ENCODE measurements at places on chromosomes 1 and 21.

DNA sequence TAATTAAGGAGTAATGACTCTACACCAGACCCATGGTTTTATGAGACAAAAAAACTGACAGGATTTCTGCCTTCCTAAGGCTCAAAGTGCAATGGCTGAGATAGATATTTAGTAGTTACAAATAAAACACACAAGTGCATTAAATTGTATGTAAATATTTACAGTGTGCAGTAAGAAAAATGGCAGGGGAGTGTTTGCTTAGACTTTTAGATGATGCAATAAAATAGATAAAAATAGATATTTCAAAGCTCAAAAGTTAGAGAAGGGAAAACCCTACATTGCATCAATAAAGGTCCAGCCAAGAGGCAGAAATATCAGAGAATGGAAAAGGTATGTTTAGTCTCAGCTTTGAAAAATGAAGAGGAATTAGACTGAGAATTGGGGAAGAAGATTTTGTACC is 226.3 kb upstream of the FGGY start:
- DNase-seq: no peak

GRCh38 chr1:234926559-234927311 is 201.9 kb downstream of the TOMM20 start:
- no peak for DNase-seq

DNA sequence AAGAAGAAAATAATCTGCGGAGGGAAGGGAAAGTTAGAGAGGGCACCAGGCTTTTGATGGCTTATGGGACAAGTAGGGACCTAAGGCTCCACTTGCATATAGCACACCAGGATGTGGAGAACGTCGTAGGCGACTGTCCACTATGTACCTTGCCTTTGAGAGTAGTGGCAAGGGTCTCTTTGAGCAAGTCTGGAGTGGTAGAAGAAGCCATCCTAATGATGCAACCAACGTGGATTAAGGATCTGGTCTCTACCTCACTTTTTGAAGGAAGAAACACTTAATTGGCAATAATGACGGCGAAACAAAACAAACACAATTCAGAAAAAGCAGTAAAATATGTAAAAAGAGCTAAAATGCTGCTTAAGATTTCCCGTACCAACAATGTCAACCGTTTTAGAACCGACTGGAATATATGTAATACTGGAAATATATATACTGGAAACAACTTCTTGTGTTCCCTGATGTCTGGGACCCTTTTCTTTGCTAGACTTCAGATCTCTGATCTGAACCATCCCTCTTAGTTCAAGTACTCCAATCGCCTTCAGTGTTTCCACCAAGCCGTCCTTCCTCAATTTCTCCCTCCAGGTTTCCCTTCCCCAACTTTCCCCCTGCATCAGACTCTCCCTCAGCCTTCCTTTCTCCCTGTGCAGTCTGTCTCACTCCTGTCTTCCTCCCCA is 821 bp upstream of the KHDRBS1 start:
- DNase-seq: no peak

DNA sequence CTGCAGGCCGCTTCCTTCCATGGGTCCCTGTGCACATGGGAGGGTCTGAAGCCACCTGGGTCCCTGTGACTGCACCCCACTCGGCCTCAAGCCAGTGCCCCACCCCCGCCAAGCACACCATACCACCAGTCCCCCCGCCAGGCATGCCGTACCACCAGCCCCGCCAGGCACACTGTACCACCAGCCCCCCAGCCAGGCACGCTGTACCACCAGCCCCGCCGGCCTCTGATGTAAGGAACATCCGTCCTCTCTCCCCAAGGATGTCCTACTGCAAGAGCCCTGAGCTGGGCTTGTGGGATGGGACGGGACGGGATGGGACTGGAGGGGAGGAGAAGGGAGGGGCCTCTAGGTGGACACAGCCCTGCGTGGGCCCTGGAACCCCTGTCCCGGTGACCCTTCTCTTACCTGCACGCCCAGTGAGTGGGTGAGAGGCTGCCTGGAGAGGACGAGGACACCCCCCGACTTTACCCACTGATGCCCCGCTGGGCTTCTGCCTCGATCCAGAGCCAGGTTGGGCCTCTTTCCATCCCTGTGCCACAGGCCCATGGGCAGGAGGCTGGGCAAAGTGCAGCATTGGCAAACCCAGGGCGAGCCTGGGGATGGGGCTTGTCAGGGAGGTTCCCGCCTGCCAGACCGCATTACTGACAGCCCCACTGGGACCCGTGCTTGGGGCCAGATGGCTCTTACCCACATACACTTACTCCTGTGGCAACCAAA is 40.8 kb upstream of the COL6A1 start:
- no peak for DNase-seq

GRCh38 chr1:167197692-167198091 is 23.0 kb upstream of the POU2F1 start:
- no peak for DNase-seq

- no peak for DNase-seq
These were observed 67.5 kb upstream of the SAMSN1 start for GRCh38 chr21:14613486-14614224.

DNA sequence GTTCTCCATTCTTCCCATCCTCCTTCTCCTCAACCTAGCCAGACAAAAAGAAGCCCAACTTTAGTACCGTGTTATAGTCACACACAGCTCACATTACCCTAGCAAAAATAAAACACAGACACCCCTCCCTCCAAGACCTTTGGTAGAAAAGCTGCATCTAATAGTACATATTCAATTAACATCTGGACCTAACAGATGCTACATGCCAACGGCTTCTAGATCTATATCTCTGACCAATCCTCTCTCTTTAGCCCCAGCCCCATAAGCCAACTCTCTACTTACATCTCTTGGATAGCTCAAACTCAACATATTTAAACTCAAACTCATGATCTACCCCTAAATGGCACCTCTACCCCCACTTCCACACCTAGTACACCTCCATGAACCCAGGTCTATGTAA is 233.1 kb downstream of the KCNH1 start:
- DNase-seq: no peak

DNA sequence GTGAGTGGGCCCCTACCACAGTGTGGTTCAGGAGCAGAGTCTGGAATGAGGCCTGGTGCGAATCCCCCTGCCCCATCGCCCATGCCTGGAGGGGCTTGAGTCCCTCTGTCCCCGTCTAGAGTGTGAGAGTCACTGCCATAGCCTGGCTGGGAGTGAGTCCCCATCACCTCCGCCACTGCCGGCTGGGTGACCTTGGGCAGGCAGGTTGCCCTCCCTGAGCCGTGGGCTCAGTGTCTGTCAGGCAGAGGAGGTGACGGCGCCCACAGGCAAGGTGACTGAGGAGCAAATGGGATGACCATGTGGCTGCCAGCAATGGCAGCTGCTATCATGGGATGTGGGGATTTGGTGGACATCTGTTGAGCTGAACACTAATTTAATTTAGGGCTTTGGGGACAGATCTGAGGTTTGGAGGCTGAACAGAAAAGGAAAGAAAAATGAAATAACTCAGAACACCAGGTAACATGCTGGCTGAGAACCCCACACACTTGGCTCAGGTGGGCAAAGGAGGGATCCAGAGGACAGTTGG is 38.1 kb upstream of the GPR153 start:
- no peak for DNase-seq

- DNase-seq: no peak
These were observed 12.8 kb upstream of the LRRC52 start for GRCh38 chr1:165531021-165531420.

- DNase-seq: no peak
These were observed 55.2 kb downstream of the SLC45A1 start for GRCh38 chr1:8373125-8373524.

DNA sequence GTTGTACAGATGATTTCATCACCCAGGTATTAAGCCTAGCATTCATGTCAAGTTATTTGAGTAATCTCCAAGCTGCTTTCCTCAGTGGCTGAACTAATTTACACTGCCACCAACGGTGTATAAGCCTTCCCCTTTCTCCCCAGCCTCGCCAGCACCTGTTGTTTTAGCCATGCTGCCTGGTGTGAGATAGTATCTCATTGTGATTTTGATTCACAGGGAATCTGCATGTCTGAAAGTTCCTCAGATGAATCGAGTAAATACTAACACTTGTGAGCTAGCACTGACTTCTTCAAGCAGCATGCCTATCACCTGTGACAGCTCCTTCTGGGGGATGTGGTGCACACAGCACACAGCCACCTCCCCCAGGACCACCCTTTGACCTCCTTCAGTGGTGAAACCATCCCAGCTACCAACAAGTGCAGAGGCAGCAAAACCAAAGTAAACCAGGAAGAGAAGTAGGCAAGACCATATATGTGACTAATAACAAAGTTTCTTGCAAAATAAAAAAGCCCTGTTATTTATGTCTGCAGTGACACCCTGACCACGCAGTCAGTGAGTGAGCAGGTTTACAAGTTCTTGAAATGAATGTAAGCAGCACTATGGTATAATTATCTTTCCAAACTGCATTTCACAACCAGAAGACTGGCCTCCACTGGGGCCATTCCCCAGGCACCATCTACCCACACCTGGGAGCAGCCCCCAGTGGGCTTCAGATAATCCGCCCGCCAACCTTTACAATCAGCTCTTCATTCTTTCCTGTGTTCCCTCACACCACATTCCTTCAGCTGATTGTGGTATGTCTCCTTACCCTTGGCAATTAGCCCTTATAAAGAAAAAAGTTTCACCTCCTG is 173.8 kb downstream of the ETS2 start:
- no peak for DNase-seq

GRCh38 chr1:190328361-190328760 is 149.3 kb downstream of the BRINP3 start:
- no peak for DNase-seq

- DNase-seq: no peak
These were observed 128.0 kb downstream of the SLC44A5 start for GRCh38 chr1:75482951-75483350.

Data from stimulated activated CD4-positive, alpha-beta T cell treated with anti-CD3 and anti-CD28 coated beads, TNF-alpha, amount 100 ng/mL, for 4 hours (primary cell).